GM12864 (cell line): ENCODE measurements at places on chromosomes 7 and 10.

DNA sequence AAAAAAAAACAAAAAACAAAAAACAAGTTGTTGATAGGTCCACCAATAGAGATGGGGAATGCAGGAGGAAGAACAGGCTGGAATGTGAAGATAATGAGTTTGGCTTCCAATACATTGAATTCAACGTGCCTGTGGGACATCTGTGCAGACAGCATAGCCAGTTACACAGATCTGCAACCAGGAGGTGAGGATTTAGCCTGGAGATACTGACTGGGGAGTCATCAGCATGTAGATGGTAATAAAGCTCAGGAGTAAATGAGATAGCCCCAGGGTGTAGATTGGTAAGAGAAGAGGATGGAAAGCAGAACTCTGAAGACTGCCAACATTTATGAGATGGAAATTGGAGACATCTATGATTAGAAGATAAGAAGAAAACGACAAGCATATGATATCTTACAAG is 4.7 kb upstream of the TRIM8 start:
- DNase-seq: no peak

DNA sequence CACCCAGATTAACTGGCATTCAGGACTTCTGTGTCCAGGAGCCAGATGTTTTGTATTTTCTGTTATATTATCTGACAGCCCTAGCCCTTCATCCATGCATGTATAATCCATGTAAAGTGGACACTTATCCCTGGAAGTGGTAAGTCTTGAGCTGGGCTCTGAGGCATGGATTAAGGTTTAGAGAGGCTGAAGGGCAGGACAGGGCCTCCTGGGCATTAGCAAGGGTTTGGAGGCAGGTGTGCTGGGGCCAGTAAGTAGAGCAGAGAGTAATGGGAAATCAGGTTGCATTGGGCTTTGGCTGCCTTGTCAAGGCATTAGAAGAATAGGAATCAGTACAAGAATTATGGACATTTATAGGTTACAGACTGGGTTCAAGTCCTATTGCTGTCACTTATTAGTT is 138.0 kb downstream of the DYNC1I1 start:
- no peak for DNase-seq

DNA sequence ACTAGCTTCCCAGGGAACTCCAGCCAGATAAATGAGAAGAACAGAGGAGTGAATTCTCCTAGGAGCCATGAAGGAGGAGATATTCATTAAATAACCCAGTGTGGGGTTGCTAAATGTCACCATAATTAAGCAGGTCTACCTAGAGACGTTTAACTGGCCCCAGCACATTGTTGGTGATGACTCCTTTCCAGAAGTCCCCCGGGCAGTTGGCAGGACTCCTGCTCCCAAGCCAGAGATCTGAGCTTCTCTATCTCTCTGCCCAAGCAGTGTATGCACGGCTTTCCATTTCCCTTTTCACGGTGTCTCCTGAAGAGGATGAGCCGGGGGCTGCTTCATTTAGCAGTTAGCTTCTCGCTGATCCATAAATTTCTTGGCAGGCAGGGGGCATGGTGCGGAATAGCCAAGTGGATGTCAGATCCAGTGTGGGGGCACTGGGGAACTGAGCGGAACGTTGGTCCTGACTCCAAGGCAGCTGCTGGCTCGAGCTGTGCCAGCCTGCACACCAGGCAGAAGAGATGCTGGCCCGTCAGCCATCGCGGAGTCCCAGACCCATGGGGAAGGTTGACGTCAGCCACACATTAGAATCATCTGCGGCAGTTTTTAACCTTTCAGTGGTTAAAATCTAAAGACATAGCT is 142.0 kb upstream of the NPY start:
- no peak for DNase-seq

DNA sequence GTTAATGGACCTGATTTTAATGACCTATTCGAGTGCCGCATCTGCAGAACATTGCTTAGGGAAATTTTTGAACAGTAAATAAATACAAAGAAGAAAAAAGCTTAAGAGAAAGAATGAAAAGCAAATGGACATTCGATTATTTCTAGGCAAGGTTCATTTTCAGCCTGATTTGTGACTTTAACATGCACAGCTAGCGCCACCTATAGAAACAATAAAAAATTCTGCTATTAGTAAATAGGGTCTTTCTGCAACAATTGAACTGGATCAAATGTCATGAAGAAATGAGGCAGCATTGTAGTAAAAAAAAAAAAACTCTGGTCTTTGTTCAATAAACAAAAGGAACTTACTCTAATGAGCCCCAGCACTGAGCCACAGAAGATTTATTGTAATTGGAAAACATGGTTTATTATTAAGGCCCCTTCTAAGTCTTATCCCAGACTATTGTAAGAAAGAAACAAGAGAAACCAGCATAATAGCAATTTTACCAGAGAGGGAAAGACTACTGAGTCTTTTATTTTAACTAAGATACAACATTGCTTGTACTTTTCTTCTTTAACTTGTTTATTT is 41.4 kb upstream of the GHITM start:
- DNase-seq: no peak

GRCh38 chr7:70312336-70312735 is 714.1 kb downstream of the AUTS2 start:
- no peak for DNase-seq

- no peak for DNase-seq
Measured at GRCh38 chr7:54187886-54188685, 354.1 kb upstream of the VSTM2A start.

GRCh38 chr10:88028072-88028471 is 164.6 kb downstream of the PTEN start:
- DNase-seq: no peak

GRCh38 chr7:90119178-90119971 is 34.9 kb upstream of the STEAP1 start:
- DNase-seq: no peak

GRCh38 chr10:114767101-114767985 is 54.2 kb upstream of the FHIP2A start:
- no peak for DNase-seq

DNA sequence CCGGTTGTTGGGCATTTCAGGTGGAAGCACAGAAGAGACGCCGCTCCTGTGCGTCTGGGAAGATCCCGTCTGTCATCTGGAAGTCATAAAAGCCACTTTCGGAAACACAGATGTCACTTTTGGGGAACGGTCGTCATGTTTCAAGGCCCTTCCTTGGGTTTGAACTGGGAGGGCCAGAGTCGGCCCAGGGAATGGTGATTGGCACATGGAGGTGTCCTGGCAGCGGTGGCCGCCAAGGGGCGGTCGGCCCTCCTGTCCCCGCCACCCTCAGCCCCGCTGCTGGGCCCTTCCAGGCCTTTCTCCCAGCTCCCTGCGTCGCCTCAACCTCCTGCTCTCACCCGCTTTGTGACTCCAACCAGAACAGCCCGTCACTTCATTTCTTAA is 115.2 kb upstream of the SFMBT2 start:
- DNase-seq: no peak

GRCh38 chr7:122702872-122703510 is at the start of gene RNF148:
Gene RNF148 (minus strand): TSS chr7:122702922. CDS start chr7:122702750, 172 bp downstream.
- no peak for DNase-seq
